ENCODE measurements at places on chromosomes 7 and 10.
A peak's percentile ranks its signal among the peaks of the same experiment; 100 is the strongest.

GRCh38 chr7:34036972-34037792, 131.8 kb downstream of the BMPER start:
- no peak for DNase-seq

DNA sequence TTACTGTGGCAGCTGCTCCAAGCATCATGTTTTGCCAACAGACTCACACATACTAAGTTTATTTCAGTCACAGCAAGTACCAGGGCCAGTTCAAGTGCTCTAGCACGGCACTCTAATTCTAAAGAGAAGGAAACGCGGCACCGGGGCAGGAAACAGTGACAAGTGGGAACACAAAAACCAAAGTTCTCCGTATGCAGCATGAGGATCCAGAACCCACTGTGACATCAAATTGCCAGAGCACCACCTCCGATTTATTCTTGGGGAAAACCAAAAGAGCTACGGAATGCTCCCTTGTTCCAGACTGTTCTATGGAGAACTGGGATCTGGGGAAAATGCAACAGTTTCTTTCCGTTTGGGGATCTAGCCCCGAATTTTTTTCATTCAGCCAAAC, 448 bp upstream of the PTER start:
- DNase-seq, result no peak

DNA sequence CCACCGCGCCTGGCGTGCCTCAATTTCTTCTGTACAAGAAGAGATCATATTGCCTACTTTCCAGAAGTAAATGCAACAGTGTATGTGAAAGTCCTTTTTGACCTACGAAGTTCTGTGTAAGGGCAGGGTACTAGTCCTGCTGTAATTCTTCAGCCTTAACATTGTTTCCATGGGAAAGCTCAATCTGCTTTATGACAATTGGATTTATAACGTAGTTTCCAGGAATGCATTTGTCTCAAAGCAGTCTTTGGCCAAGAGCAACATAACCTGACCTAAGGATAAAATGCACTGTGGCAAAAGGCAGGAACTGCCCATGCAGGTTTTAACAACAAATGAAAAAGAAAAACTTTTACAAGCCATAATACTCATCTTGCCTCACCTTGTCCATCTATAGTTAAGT, 108.1 kb upstream of the PODXL start:
- DNase-seq, result no peak

- no peak for DNase-seq
Observed at GRCh38 chr7:81833401-81833800, 63.6 kb upstream of the HGF start.

GRCh38 chr10:34092891-34093290, 722.2 kb downstream of the PARD3 start:
- DNase-seq, result no peak

DNA sequence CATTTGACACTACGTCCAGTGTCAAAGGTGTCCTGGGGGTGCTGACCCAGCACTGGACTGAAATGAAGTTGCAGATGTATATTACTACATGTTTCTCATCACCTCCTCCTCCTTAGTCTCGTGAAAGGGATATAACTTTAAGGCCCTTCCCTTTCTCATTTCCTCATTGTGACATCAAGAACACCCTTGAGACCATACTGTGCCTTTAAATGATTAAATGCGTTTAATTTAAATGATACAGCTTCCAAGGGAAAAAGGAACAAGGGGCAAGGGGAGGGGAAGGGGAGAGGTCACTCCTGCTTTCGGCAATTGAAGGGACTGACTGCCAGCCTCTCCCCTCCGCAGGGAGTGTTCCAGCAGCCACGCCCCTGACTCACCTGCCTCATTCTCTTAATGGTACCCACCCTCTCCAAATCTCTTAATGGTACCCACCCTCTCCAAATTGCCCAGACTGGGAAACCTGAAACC, 80.5 kb upstream of the KMT2E start:
- peak; percentile 42 for DNase-seq

DNA sequence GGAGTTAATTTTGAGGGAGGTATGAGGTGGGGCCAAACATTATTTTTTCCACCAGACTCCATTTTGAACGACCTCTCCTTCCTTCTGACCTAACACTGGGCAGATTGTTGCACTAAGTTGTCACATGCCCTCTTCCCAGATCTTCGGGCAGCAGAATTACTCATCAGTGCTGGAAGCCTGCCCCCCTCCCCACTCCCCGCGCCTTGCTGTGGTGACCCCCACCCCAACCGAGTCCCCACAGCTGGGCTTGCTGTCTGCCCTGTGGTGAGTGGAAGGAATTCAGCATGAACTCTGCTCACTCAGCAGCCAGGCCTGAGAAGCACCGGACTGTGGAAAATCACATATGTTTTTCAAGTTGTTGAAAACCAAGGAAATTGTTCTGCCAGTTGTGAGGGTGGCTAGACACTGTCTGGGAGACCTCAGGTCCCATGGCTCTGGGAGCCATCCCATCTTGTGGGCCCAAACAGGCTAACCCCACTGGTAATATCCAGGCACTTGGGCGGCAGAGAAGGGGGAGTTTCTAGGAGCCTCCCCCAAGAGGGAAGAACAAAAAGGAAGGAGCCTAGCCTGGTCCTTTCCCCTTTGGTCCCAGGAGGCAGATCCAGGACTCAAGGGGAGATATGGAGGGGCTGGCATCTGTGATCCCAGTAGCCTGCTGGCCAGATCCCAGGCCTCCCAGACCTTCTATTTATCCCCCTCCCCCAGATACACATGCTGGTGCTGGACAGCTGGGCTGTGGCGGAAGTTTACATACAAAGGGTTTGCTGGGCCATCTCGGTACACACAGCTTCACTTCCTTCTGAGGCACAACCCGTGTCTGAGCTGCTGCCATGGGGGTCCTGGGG, 3.5 kb upstream of the AEBP1 start:
- DNase-seq, result no peak

- peak; percentile 51 for DNase-seq
Observed at GRCh38 chr10:133438711-133439273, 14.4 kb upstream of the SPRN start.

DNA sequence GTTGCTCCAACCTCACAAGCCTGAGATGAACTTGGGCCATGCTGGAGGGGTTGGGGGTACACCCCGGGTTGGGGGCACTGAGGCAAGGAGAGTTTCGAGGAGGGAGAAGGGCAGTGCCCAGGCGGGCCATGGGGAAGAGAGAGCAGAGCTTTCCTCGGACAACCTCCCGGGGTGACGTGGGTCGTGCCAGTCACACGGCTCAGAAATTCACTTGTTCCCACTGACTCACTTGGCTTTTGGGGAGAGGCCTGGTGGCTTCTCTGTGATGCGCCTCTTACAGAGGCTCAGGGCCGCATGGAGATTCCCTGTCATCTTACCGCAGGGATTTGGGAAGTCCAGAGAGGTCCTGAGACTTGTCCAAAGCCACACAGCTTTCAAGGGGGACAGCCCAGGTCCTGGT, 2.9 kb downstream of the LAT2 start:
- DNase-seq, result peak; percentile 94

DNA sequence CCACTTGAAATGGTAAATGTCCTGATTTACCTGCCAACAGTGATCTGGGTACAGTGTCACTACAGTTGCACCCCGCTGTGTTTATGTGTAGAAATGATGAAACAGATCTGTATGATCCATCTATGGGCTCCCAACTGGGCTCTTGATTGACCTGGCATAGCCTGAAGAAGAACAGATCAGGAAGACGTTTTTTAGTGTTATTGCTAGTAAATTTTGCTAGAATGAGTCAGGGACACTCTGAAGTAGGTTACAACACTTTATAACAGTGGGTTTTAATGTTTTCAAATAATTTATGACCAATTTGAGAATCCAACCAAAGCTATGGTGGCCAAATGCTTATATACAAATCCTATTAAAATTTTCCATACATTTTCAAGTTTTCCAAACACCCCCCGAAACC, 110.3 kb downstream of the DKK1 start:
- DNase-seq, result no peak

GRCh38 chr7:2866601-2867000, 22.5 kb upstream of the GNA12 start:
- no peak for DNase-seq

DNA sequence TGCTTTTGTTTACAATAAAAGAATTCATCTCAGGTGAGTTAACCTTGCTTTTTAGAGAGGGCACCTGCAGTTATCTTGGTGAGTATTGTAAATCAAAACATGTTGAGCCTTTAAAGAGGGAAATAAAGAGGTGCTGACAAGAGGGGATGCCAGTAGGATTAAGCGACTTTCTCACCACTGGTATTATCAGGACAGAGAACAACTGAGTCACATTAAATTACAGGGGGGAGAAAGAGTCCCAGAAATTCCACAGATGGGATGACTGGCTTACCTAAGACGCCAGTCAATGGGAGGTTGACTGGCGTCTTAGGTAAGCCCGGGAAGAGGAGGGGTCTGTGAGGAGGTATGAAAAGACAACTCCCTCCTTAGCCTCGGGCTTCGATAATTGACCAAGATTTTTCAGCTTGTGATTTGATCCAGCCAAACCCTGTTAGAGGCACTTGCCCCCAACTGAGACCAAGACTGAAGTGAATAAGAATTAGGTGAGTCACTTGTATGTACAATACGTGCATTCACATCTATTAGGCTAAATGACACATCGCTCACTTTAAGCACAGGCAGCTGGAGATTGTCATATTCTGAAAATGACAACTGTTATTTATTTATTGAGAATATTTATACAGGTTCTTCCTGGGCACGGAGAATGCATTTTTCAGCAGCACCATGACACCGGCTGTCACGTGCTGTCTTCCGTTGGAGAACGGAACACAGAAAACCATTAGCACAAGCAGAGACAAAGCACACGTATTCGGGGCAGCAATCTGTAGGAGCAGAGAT, 117.6 kb downstream of the SEM1 start:
- no peak for DNase-seq

DNA sequence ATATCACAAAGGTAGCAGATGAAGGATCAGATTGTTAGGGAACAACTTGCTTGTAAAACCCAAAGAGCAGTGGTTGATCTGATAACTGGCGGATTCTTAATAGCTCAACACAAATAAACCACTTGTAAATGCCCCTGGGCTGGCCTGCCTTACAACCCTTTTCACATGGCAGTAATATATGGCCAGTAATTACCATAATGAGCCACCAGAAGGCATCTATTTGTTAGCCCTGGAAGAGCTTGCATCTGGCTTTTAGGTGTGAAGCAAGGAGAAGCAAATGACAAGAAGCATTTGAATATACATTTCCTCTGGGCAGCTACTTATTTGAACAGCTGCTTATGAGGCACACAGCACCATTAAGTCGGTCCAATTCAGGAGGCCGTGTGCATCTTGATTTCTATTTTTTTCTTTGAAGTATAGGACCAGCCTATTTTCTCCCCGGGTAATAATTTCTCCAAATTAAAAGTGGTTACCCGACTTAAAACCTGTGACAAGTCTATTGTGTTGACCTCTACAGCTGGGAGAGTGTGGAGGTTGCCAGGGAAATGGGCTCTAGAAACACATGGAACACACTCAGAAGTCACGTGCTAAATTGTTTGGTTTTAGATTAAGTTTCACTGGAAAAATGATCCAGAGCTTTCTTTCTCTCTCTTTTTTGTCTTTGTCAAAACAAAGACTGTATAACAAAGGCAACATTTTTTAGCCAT, 113.4 kb downstream of the SEM1 start:
- no peak for DNase-seq

DNA sequence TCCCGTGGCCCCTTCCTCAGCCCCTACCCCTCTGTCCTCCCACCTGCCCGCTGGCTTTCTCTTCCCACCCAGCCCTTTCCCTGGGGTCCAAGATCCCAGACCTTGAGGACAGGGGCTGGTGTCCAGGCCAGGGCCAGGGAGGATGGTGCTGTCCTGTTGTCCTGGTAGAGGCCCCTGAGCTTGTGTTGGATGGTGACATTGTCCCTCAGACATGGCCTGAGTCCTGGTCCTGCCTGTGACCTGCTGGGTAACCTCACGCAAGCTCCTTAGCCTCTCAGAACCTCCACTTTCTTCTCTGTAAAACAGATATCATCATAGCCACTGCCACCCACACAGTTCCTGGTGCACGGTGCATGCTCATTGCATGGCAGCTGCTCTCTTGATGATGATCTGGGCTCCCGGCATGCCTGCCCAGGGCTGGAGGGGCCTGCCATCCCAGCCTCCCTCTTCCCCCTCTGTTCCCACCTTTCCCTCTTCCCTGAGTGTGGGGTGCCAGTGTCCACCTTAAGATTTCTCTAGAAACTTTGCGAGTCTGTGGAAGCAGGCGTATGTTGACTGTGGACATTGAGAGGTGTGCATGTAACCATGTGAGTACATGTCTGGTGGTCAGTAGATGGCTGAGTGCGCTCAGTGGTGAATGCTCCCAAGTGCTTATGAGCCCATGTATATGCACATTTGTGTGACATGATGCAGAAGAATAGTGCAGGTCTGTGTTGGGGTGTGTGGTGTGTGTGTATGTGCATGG, 60.4 kb downstream of the NEURL1 start:
- peak; percentile 70 for DNase-seq

DNA sequence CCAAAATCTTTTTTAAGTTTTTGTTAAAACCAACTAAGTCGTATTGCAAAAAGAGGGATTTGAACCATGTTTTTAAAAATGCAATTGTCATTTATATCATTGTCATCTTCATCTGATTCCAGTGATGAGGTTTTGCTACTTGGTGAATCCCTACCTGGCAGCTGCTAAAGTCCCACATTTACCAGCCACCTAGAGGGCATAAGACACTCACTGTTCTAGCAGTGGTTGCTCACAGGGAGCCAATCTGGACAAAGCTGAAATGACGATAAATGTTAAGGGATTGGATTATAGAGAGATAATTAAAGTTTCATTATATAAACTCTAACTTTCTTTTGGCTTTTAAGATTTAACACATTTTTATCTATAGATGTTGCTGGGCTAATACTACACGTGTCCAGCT, 18.7 kb downstream of the KIFBP start:
- DNase-seq, result no peak

Measured in suppressor macrophage treated with lipopolysaccharide for 1 hour (primary cell).